Progenitor cell of endocrine pancreas (in vitro differentiated cells): ENCODE measurements at places on chromosomes 6 and 20. TPM values are rescaled to one million over a fixed set of nuclear protein-coding genes. Genes with fewer than 3 reads are reported as not detected.

The GPX5 gene
- not detected in 2 replicates for total RNA-seq

The TSHZ2 gene
- 22.9 and 24.1 TPM in 2 replicates for total RNA-seq

The SNAP25 gene
- 7.7 and 8.2 TPM in 2 replicates for total RNA-seq

- H3K4me3 ChIP-seq = no peak overlapping the region
- no peaks in the 10 kb centered on the region for H3K27me3 ChIP-seq
- peaks cover 18% of the 10 kb centered on the region for H3K36me3 ChIP-seq
- H3K27ac ChIP-seq = peak overlapping the region; percentile 60
- H3K4me1 ChIP-seq = no peaks in the 10 kb centered on the region
These were observed 7.8 kb downstream of the MAVS start for GRCh38 chr20:3854462-3854871.

- no peak overlapping the region for H3K27ac ChIP-seq
- DNase-seq = no peak
These were observed 297.0 kb downstream of the ZNF217 start for GRCh38 chr20:53296451-53297153.

DNA sequence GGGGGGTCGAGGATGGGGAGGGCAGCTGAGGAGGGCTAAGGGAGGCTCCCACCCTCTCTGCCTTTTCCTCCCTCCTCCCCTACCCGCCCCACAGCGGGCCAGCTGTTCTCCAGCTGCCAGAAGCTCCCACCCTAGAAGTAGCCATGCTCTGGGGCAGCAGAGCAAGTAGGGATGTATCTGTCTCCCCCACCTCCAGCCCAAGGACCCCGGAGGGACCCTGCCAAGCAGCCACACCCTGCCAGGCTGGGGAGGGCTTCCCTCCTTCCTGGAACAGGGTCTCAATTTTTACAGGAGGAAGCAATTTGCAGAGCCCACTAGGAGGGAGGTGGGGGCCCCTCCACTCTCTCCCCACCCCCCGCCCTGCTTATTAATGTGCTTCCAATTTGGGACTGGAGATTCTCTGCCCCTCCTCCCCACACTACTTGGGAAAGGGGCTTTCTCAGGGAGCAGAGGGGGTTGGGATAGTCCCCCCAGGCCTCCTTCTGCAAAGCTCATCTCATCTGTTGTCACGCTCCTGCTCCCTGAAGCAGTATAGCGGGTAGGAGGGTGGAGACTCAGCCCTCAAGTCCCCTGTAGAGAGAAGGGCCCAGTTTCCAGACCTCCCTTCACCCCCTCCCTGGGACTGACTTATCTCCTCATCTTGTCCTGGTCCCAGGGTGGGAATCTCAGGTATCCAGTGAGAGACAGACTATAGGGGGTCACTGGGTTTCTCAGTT lies 4.5 kb downstream of the TEAD3 start:
- no peak for DNase-seq
- peak overlapping the region; percentile 34 for H3K4me3 ChIP-seq
- no peaks in the 10 kb centered on the region for H3K36me3 ChIP-seq
- no peaks in the 10 kb centered on the region for H3K27me3 ChIP-seq
- peaks cover 51% of the 10 kb centered on the region for H3K4me1 ChIP-seq

DNA sequence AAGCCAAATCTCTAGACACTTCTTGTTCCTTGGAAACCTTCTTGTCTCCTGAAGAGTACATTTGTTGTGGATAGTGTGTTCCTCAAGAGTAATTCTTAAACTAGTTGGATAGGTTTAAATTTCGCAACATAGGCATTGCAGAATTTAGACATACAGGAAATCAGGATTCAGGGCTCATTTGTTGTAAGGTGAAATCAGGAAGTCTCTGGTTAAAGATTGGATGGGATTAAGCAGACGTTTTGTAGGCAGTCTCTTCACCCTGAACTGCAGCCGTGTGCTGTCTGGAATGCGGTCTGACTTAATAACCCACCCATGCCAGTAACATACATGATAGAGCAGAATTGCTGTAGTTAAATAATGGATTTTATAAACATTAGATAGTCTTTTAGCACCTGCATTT lies 21.7 kb downstream of the HIVEP1 start:
- no peak for DNase-seq
- no peaks in the 10 kb centered on the region for H3K27me3 ChIP-seq
- peaks cover 24% of the 10 kb centered on the region for H3K36me3 ChIP-seq
- no peak overlapping the region for H3K27ac ChIP-seq

DNA sequence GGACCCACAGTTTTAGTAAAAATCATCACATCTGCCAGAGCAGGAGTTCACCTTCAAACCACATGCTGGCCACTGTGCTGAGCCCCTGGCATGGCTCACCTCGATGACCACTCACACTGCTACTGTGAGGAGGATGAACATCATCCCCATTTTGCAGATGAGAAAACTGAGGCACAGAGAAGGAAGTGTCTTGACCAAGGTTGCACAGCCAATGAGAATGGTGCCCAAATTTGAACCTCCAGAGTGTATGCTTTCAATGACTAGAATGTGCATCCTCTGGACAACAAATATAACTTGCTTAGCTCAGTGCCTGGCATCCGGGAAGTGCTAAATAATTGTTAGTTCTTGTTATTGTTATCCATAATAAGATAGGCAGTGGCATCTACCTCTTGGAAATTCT lies 37.2 kb upstream of the FAM83D start:
- no peaks in the 10 kb centered on the region for H3K36me3 ChIP-seq
- H3K27me3 ChIP-seq = peaks cover 12% of the 10 kb centered on the region
- H3K27ac ChIP-seq = no peak overlapping the region
- H3K4me1 ChIP-seq = no peaks in the 10 kb centered on the region
- DNase-seq = no peak

DNA sequence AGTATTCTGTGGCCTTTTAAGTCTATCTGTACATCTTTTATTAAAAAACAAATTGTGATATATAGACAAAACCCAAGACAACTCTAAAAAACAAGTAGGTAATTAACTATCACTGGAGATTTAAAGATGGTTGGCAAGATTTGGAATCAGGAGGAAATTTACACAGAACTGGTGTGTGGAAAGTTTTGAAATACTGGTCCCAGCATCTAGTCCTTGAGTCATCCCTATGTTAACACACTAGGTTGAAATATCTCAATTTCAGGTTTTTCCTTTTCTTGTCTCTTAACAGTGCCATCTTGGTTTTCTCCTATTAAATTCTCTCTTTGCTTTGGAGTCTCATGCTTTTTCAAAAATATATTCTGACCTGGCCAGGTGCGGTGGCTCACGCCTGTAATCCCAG lies 27.5 kb downstream of the SASH1 start:
- H3K4me3 ChIP-seq = no peak overlapping the region
- no peaks in the 10 kb centered on the region for H3K36me3 ChIP-seq
- H3K27me3 ChIP-seq = no peaks in the 10 kb centered on the region
- peaks cover 2% of the 10 kb centered on the region for H3K4me1 ChIP-seq

DNA sequence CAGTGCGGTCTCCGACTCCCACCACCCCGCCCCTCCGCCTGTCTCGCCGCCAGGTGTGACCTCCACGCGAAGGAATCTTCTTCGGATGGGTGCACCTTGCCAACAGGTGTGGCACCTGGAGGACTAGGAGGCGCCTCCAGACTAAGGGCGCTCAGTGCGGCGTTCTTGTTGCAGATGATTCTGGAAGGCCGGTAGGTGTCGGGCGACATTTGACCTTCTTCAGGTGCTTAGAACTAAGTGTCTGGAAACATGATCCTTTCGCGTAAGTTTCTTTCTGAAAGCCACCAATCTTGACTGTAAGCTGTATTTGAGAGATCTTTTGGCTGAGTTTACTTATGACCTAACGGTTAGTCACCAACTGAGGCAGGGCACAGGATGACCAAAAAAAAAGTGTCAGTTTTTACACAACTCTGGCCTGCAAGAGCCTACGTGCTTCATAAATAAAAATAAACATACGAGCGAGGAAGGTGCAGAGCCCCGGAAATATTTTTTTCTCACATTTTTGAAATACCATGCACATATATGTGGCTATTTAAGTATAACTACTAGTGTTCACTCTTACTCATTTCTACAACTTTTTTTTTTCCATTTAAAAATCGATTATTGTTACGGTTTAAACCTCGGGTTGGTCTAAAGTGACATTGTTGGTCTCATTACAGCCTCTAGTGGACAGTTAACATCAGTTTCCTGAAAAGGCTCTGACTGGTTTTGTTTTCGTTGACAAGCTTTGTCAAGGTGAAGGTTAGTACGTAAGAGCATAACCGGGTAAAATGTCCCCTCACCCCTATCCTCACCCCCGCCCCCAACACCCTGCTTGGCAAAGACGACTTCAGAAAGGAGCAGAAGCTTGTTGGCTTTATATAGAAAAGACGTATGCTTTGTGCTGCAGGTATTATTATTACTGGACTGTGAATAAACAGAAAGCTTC lies 1.6 kb upstream of the ATXN1 start:
- DNase-seq = peak; percentile 17
- peak overlapping the region; percentile 96 for H3K4me3 ChIP-seq
- H3K36me3 ChIP-seq = no peaks in the 10 kb centered on the region
- H3K27ac ChIP-seq = peak overlapping the region; percentile 96
- H3K4me1 ChIP-seq = peaks cover 30% of the 10 kb centered on the region
